ENCODE measurements at places on chromosomes 3 and 15. TPM values are rescaled to one million over a fixed set of nuclear protein-coding genes. Genes with fewer than 3 reads are reported as not detected.
A peak's percentile ranks its signal among the peaks of the same experiment; 100 is the strongest.

DNA sequence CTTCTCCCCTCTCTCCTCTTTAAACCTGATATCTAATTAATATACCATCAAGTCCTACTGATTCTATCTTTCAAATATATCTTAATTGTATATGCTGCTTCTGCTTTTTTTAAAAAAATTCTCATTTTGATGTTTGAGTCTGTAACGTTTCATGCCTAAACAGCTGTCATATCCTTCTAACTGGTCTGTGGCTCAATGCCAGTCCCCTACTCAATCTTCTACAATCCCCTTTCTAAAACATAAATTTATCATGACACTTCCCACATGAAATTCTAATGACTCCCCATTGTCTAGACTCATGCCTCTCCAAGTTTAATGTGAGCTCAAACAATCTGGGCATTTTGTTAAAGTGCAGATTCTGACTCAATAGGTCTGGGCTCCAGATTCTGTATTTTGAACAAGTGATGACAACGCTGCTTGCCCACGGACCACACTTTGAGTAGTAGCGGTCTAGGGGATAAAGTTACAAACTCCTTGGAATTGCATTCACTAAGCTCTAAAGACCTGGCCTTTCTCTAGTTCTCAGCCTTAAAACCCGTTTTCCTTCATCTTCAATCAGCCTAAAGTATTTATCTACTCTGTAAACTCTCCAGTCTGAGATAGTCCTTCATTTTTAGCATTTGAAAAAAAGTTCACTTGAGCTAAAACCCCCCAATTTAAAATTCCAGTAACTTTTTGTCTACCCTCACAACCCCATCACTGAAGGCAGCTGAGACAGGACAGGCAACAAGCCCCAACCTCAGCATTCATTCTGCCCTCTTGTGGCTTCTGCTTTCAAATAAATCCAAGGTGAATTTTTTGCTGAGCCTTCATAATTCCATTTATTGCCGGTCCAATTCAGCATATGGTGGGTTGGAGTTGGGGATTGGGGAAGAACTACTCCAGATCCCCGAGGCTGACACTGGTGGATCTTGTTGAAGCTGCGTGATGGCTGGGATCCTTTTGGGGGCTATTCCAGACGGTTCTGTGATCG is 88.1 kb upstream of the THRB start:
- no peak for DNase-seq

The IQCF5 gene
- total RNA-seq, result not detected

- DNase-seq, result no peak
Measured at GRCh38 chr3:122984007-122984406, 43.6 kb downstream of the SEMA5B start.

DNA sequence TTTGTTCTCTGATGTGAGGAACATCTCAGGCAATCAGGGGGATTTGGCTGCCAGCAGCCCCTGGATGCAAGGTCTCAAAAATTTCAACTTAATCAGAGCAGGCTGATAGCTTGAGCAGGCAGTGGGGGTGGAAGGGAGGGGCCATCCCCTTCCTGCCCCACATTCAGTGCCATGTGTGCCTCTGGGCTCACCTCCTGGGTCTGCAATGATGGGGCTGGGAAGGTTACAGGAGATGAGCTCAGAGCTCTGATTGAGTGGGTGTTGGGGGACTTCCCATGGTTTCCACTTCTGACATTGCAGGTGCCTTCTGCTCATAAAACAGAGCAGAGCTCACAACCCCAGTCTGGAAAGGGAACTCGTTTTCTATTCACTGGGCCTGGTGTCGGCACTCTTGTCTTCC is 37.0 kb downstream of the PARP16 start:
- no peak for DNase-seq

DNA sequence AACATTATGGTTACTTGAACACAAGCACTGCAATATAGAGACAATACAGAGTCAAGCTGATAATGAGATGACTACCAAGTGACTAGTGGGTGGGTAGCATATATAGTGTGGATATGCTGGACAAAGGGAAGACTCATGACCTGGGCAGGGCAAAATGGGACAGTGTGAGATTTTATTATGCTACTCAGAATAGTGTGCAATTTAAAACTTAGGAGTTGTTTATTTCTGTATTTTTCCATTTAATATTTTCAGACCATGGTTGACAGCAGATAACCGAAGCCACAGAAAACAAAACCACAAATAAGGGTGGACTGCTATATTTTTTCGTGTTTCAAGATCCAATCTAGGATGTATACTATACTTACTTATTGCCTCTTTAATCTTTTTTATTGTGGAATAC is 19.6 kb downstream of the GALK2 start:
- no peak for DNase-seq

DNA sequence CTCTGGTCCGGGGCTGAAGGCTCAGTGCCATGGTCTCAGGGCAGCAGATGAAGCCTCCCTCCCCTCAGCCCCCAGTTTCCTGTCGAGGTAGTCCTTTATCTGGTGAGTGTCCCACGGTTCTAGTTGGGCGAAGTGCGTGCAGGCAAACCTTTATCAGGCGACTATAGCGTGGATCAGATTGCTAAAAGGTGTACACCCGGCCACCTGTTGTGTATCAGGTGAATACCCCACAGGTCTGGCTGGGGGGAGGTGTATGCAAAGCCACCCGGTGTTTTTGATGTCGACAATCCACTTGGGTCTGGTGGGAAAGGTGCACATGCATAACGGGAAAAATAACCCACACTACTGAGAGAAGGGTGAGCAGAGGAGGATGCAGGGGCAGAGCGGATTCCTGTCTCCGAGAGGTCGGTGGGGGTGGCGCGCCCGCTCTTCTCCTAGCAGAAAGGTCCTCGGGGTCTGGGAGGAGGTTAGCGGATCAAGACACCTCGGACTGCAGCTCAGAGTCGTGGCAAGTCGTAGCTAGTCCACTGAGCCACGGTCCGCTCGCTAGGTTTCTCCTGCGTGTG is 507 bp downstream of the SLC12A6 start:
- peak; percentile 34 for DNase-seq

The TLR9 gene
- total RNA-seq, result 0.26 TPM

DNA sequence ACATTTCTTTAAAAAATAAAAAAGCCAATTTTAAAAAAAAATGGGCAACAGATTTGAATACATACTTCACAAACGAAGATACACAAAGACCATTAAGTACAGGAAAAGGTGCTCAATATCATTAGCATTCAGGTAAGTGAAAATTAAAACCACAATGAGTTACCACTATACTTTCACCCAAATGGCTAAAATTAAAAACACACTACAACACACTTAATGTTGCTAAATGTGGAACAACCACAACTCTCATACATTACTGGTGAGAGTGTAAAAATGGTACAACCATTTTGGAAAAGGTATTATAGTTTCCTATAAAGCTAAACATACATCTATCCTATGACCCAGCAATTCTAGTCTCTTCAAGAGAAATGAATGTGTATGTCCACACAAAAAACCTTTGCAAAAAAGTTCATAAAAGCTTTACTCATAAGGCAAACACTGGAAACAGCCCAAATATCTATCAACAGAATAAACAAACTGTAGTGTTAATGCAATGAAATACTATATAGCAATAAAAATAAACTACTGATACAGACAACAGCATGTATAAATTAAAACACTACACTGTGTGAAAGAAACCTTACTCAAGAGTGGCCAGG is 14.9 kb downstream of the IP6K1 start:
- DNase-seq, result no peak

The SLC6A11 gene
- 0.52 TPM for total RNA-seq

GRCh38 chr3:48018841-48019240 is 2.6 kb upstream of the MAP4 start:
- no peak for DNase-seq

- no peak for DNase-seq
Measured at GRCh38 chr3:39434574-39434973, 28.1 kb downstream of the RPSA start.

GRCh38 chr3:112005091-112005672 is 6.5 kb downstream of the TAGLN3 start:
- DNase-seq, result no peak

Measured in body of pancreas (tissue), 4 donors.